ENCODE measurements at places on chromosomes 7 and 10.

- no peak for DNase-seq
Measured at GRCh38 chr10:51204701-51205100, 130.4 kb downstream of the PRKG1 start.

GRCh38 chr7:69610374-69611084 lies 12.3 kb downstream of the AUTS2 start:
- no peak for DNase-seq

- DNase-seq: no peak
Measured at GRCh38 chr7:139153832-139154231, 44.3 kb upstream of the ZC3HAV1 start.

GRCh38 chr7:85405016-85405902 lies 218.4 kb upstream of the SEMA3D start:
- no peak for DNase-seq

- DNase-seq: no peak
Measured at GRCh38 chr7:124662937-124663336, 102.7 kb downstream of the GPR37 start.

DNA sequence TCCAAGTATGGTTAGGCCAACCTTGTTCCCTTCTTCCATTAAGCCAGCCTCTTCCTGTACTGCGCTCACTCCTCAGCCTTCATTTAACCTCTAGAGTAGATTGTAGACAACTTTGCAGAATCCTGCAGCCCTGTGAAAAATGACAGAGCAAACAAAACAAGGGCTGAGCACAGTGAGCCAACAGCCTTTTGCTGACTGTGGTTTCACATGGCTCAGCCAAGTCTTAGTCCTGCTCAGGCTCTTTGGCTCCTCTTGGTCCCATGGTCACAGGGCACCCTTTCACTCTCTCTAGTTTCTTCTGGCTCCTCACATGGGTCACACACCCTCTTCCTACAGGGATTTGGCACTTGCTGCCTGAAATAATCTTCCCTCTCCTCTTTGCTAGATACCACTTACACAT lies 900.3 kb downstream of the CCSER2 start:
- DNase-seq: no peak

DNA sequence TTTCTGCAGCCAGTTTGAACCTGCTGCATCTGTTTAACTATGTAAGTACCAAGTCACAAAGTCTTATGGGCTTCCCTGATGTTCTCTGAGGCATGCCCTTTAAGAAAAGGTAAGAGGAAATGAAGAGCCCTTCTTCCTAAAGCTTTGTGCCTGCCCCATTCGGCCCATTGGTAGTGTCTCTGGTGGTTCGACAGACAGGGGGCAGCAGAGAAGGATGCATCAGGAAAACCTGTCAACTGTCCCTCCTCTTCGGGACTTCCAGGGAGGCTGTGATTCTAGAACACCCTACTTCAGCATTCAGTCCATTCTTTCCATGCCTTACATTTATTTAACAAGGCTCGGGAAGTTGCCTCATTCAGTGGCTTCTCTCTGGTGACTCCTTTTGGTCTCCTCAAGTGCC lies 1.9 kb upstream of the SFRP4 start:
- no peak for DNase-seq

GRCh38 chr7:69683002-69683401 lies 84.7 kb downstream of the AUTS2 start:
- no peak for DNase-seq

GRCh38 chr7:151286148-151286547 lies 37.7 kb upstream of the SMARCD3 start:
- no peak for DNase-seq

DNA sequence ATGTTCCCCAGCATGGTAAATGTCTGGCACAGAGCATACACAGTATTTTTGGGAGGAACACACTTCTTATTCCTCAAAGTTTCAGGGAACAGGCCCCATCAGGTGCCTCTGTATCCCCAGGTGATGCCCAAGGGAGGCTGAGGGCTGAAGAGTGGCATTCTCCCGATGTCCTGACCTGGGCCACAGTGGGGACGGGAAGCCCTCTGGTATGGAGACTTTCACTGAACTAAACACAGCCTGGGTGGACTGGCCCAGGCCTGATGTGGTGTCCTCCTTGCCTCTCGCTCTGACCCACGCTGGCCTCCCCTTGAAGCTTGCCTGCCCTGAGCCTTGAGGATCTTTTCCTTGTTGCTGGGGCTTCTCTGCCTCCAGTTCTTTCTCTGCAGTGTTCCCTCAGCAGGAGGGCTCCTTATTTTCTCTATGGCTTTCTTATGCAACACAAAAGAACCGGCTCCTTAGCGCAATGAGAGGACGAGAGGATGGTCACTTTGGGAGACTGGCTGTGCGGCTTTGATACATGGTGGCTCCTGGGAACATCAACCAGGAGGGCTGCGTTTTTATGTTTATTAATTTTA lies 157.5 kb upstream of the TNS3 start:
- no peak for DNase-seq

- DNase-seq: no peak
Measured at GRCh38 chr10:47043928-47044538, 132.8 kb downstream of the PTPN20 start.

- no peak for DNase-seq
Measured at GRCh38 chr10:130787243-130787642, 524.3 kb downstream of the TCERG1L start.

DNA sequence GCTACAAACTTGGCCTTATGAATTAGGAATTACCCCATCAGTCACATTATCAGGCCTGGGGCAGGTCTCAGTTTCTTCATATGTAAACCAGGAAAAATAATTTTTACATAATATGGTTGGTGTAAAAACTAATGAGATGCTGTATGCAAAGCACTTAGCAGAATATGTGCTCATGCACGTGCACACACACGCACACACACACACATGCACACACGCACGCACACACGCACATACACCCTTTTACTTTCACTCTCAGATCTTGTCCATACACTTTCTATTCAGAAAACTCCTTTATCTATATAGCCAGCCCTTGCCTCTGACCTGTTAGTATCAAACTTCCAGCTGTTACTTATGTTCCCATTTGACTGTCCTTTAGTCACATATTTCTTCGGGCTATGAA lies 92.7 kb downstream of the CREB5 start:
- no peak for DNase-seq

DNA sequence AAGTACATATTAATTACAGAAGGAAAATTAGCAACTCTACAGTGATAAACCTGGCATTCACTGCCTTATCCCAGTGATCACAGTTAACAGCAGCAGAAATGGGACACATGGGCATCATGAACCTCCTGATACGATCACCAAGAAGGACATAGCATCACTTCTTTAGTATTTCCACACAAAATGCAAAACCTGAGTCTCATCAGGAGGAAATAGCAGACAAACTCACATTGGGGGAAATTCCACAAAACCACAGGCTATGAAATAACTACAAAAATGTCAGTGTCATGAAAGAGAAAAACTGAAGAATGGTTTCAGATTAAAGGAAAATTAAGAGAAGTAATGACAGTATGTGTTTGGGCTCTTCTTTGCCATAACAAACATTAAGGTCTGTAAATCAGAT lies 12.0 kb upstream of the PURB start:
- DNase-seq: no peak

DNA sequence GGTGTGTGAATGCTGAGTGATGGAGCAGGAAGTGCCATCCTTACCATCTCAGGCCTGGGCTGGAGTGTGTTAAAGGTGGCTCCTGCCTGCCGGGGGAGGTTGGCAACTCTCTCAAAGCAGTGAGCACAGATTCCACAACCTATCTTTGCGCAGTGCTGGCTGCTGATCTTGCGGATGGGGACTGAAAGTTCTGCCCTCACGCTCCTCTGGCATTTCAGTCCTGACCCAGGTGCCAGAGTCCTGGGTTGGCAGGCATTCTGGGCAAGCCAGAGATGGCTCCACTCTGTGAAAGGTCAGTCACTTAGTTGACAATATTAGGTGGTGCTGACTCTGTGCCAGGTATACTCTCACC lies 315.5 kb downstream of the RPS24 start:
- no peak for DNase-seq

DNA sequence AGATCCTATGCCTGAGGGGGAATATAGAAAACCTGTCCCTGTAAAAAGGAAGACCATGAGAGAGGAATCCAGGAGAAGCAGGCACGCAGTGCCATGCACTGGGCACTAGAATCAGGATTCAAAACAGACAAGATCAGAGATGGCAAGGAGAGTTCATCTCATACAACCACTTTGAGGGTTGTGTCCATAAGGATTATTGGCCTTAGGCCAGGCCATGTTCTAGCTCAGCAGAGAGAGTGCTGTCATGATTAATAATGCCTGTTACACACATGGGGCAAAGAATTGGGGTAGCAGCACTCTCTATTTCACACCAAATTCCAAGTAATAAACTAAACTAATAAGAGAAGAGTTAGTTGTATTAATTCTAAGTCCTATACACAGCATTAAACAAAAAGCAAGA lies 29.1 kb downstream of the EZH2 start:
- no peak for DNase-seq

DNA sequence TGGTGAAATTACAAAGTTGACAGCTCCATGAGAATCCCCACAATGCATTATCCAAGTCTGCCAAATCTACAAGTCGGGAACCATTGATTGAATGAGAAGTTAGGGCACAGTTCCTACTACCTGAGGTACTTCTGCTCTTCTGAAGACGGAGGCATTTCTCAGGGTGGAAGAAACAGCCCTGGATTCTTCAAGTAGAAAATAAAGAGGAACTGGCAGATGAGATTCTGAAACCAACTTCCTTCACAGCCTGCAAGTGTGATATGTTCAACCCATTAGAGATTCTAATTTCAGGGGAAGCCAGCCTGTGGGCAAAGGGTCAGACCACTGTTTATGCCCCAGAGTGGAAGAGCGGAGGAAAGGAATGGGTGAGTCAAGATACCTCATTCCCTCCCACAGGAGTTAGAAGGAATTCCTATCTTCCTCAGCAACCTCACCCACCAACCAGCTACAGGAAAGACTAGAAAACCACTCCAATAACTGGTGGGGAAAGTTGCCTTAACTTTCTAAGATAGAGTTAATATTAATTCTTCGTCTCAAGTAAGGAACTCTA lies 50.5 kb upstream of the BMPER start:
- no peak for DNase-seq

All from activated CD8-positive, alpha-beta memory T cell treated with anti-CD3 and anti-CD28 coated beads for 24 hours (primary cell).